ENCODE measurements at places on chromosomes 2 and 18.

GRCh38 chr18:75316223-75316622 lies 105.6 kb downstream of the TSHZ1 start:
- no peak for DNase-seq
- H3K36me3 ChIP-seq: no peaks in the 10 kb centered on the region
- H3K27me3 ChIP-seq: 0 out of 2 replicates have a peak, but pooled peaks cover 3% of the 10 kb centered on the region
- H3K4me3 ChIP-seq: no peak overlapping the region

DNA sequence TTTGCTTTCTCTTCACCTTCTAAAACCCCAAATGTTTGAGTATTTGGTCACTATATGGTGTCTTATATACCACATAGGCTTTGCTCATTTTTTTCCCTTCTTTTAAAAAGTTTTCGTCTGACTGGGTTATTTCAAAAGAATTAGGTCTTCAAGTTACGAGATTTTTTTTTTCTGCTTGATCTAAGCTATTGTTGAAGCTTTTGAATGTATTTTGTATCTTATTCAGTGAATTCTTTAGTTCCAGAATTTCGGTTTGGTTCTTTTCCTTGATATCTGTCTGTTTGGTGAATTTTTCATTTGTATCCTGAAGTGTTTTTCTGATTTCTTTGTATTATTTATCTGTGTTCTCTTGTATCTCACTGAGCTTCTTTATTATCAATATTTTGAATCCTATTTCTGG lies 93.5 kb downstream of the ARL6IP6 start:
- no peaks in the 10 kb centered on the region for H3K36me3 ChIP-seq
- no peaks in the 10 kb centered on the region for H3K4me1 ChIP-seq
- no peak for DNase-seq
- no peaks in the 10 kb centered on the region for H3K27me3 ChIP-seq
- H3K4me3 ChIP-seq: no peak overlapping the region

- no peaks in the 10 kb centered on the region for H3K4me1 ChIP-seq
- DNase-seq: no peak
- H3K4me3 ChIP-seq: no peak overlapping the region
- no peaks in the 10 kb centered on the region for H3K36me3 ChIP-seq
- no peak overlapping the region for H3K27ac ChIP-seq
These were observed 54.6 kb downstream of the LANCL1 start for GRCh38 chr2:210421916-210422315.

GRCh38 chr2:112257575-112257974 lies 2.7 kb upstream of the ZC3H8 start:
- no peaks in the 10 kb centered on the region for H3K27me3 ChIP-seq
- no peak overlapping the region for H3K4me3 ChIP-seq
- H3K4me1 ChIP-seq: peaks cover 15% of the 10 kb centered on the region

DNA sequence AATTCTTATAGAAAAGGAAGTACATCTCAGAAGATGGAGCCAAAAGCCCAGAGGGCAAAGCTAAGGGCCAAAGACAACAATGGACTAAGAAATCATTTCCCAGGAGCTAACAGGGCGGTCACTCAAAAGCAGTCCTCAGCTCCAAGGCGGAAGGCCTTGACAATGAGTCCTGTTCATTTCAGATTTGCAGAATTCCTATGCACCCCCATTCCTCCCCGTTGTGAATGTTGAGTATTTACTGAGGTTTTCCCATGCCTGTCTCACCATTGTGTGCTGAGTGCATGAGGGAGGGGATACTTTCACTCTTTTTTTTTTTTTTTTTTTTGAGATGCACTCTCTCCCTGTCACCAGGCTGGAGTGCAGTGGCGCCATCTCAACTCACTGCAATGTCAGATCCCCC lies 18.8 kb upstream of the DTNB start:
- DNase-seq: no peak
- H3K4me1 ChIP-seq: no peaks in the 10 kb centered on the region
- no peaks in the 10 kb centered on the region for H3K36me3 ChIP-seq
- H3K27me3 ChIP-seq: no peaks in the 10 kb centered on the region
- H3K4me3 ChIP-seq: no peak overlapping the region
- H3K27ac ChIP-seq: no peak overlapping the region

GRCh38 chr2:198653311-198653710 lies 804.4 kb downstream of the SATB2 start:
- H3K27me3 ChIP-seq: no peaks in the 10 kb centered on the region
- H3K4me1 ChIP-seq: no peaks in the 10 kb centered on the region
- H3K27ac ChIP-seq: no peak overlapping the region
- H3K4me3 ChIP-seq: no peak overlapping the region
- DNase-seq: no peak

DNA sequence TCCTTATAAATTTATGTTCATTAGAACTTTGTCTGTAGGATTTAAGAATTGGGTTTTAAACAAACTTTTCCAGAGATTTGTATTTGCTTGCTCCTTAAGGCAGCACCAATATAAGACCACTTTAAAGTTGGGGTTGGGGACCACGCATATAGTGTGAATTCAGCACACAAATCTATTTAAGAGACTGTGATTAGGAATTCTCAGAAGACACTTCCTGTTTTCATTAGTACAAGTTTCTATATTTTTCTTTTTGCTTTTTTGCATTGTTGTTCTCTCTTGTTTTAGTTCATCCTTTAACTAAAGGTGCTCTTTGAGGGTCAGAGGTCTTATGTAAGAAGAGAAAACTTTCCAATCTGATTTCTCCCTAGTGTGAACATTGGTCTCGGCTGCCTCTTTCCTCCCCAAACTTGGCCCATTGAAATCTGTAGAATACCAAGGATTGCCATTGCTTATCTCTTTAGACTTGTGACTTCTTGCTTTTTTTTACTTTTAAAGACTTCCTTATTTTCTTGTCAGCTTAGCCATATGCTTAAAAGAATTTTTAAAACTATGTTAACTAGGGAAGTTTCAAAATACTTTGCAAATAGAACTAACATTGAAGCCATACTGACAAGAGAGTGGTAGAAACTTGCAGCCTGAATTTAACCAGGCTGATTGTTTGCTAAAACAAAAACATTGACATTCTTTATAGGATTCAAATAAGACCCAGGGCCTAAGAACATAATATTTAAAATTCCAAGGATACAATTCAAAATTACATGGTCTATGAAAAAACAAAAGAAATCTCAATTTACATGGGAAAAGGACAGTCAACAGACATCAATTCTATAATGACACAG lies 264.1 kb upstream of the FN1 start:
- H3K4me1 ChIP-seq: no peaks in the 10 kb centered on the region
- no peaks in the 10 kb centered on the region for H3K27me3 ChIP-seq
- no peak overlapping the region for H3K27ac ChIP-seq

DNA sequence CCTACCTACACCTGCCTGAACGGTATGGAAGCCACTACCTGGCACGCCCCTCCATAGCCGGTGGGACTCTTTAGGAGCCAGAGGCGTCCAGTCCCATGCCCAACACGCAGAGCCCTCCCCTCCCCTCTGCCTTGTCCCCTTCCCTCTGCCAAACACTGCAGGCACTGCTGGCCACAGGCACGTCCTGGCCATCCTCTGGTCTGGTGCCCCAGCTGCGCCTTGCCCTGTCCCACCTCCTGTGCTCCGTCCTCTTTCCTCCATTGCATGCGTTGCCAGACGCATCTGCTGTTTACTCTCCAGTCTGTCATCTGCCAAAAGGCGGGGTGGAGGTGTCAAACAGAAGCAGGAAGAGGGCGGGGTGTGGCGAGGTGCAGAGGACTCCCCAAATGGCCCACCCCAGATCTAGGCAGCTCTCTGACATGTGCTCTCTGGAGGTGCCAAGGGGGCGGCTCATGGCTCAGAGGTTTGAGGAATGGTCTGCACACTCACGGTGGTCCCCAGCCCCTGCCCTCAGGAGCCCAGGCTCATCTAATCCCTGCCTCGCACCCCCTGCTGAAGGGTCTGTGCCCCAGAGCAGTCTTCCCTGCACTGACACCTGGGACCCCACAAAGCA lies 45.1 kb downstream of the HS6ST1 start:
- DNase-seq: no peak
- no peak overlapping the region for H3K27ac ChIP-seq
- H3K4me1 ChIP-seq: no peaks in the 10 kb centered on the region
- no peak overlapping the region for H3K4me3 ChIP-seq
- H3K27me3 ChIP-seq: no peaks in the 10 kb centered on the region
- H3K36me3 ChIP-seq: no peaks in the 10 kb centered on the region

DNA sequence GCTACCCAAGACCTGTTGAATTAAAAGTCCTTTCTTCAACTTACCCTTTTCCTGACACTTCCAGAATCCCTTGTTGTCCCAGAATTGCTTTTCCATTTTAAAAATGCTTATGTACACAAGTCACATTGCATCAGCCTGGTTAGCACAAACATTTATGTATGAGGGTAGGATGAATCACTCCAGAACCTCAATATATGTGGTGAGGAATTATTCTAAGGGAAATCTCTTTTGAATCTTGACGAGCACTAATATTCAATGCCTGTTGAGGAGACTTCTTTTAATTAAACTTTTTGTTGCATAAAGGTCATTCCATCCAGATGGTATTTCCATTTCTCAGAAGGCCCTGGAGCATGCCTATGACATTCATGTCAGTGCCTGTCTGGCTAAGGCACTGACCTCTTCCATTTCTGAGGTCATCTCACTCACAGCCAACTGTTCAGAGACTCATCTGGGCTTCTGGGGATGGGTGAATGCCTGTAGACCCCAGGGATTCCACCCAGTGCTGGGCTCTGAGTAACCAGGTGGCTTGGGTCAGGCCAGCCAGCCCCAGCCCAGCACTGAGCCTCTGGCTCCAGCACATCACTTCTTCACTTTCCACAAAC lies 28.2 kb downstream of the ACMSD start:
- no peaks in the 10 kb centered on the region for H3K4me1 ChIP-seq
- no peaks in the 10 kb centered on the region for H3K27me3 ChIP-seq
- H3K4me3 ChIP-seq: no peak overlapping the region
- no peak overlapping the region for H3K27ac ChIP-seq

DNA sequence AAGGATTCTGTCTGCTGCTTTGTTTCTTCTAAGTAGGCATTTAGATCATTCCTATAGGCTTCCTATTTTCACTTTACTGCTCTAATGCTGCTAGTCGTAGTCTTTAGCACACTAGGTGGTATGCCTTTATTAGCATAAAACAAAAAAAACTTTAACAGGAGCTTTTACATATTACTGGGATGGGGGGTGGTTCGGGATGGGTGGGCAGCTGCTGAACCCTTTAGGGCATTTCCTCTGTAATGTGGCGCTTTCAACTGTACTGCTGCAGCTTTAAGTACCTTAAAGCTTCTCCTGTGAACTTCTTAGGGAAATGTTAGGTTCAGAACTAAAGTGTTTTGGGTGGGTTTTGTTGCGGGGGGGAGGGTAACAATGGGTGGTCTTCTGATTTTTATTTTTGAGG lies 41.3 kb downstream of the ACTR2 start:
- DNase-seq: no peak
- peaks cover 17% of the 10 kb centered on the region for H3K4me1 ChIP-seq
- H3K36me3 ChIP-seq: peaks cover 46% of the 10 kb centered on the region
- no peaks in the 10 kb centered on the region for H3K27me3 ChIP-seq
- no peak overlapping the region for H3K27ac ChIP-seq
- no peak overlapping the region for H3K4me3 ChIP-seq

- DNase-seq: peak; percentile 56
- no peaks in the 10 kb centered on the region for H3K4me1 ChIP-seq
- no peaks in the 10 kb centered on the region for H3K36me3 ChIP-seq
- no peak overlapping the region for H3K27ac ChIP-seq
These were observed 60.6 kb downstream of the SLC16A14 start for GRCh38 chr2:230007931-230008707.
